ENCODE measurements at places on chromosomes 5 and 9.

DNA sequence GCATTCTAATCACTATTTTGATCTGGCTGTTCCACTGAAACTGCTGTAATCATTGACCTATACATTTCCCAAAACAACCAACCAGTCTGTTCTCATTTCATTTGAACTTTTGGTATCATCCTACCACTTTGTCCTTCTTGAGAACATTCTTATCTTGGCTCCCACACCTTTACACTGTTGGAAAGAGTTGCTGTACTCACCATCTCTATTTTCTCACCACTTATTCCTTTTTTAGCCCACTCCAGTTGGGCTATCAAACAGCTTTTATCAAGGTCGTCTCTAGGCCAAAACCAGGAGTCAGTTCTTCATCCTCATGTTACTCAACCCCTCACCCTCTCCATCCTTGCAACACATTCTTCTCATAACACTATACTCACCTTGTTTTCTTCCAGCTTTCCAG lies 170.1 kb downstream of the KDM4C start:
- no peak for DNase-seq

- no peak for DNase-seq
Measured at GRCh38 chr5:111211341-111211740, 12.8 kb upstream of the CAMK4 start.

DNA sequence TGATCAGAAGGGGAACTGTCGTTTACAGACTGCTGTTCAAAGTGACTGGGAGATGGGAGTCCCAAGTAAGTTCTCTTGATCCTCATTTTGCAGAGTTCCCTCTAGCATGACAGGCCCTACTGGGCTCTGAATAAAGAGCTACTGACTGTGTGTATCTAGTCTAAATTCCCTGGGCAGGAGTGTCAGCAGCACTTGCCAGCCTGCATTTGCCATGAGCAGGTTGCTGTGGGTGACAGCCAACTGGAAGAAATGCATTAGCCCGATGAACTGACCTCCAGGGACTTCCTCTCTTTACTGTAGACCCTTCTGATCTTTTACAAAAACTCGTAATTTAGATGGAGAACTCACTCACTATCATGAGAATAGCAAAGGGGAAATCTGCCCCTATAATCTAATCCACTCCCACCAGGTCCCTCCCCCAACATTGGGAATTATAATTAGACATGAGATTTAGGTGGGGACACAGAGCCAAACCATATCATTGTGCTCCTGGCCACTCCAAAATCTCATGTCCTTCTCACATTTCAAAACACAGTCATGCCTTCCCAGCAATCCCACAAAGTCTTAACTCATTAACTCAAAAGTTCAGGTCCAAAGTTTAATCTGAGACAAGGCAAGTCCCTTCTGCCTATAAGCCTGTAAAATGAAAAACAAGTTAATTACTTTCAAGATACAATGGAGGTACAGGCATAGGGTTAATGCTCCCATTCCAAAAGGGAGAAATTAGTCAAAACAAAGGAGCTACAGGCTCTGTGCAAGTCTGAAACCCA lies 78.9 kb upstream of the CXCL14 start:
- DNase-seq: no peak

DNA sequence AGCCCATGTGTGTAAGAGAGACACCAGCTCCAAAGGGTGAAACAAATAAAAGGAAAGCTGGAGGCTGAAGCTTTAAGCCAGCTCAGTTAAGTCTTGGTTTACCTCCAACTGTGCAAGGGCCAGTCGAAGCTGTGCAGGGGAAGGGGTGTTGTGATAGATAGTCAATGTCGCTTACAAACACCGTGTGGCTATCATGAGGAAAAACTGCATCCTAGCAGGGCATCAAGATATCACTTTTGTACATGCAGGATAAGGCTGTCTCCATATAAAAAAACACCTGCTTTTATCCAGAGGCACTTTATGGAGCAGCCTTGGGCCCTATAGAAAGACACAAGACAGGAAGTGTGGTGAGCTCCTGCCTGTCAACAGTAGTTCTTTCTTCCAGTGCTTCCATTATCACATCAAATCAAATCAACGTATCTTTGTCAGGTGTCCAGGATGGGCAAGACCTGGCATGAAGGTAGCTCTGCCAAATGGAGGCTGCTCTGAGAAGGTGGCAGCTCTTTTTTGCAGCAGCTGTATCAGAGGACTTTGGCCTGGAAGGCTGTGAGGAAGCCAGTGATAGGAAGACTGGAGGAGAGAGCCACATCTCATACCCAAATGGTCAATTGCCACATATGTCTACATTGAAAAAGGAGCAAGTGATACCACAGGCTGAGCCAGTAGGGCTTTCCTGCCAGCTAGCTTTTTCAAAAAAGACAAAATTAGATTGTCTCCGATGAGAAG lies 29.3 kb upstream of the SELENOP start:
- no peak for DNase-seq

DNA sequence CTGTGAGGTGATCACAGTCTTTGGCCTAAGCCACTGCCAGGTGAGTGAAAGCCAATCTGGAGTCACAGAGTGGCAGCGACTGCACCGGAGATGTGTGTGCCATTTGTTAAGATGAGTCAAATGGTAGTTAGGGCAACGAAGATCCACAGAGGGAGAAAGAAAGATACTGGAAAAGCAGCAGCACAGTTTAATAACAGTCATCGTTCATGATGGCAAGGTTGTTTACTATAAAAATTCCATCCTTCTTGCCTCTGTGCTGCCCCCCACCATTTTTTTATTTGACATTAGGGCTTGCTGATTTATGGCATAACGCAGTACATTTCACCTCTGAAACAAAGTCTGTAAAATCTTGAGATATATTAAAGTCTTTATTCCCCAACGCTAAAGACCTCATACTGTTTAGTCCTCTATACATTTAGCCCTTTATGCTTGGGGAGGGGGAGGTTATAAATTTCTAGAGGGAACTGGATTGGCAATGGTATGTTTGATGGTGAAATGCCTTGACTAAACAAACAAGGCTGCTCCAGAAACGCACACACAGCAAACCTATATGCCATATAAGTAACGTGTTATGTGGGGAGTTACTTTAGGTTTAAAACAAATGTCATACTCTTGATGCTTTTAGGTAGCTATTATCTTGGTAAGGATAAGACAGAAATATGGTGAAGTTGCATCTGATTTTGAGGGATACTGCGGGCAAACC lies 55.8 kb upstream of the ABL1 start:
- DNase-seq: no peak

GRCh38 chr5:5886812-5887486 lies 464.5 kb downstream of the ICE1 start:
- DNase-seq: no peak

- DNase-seq: no peak
Measured at GRCh38 chr9:94903961-94904421, 177.5 kb downstream of the AOPEP start.

DNA sequence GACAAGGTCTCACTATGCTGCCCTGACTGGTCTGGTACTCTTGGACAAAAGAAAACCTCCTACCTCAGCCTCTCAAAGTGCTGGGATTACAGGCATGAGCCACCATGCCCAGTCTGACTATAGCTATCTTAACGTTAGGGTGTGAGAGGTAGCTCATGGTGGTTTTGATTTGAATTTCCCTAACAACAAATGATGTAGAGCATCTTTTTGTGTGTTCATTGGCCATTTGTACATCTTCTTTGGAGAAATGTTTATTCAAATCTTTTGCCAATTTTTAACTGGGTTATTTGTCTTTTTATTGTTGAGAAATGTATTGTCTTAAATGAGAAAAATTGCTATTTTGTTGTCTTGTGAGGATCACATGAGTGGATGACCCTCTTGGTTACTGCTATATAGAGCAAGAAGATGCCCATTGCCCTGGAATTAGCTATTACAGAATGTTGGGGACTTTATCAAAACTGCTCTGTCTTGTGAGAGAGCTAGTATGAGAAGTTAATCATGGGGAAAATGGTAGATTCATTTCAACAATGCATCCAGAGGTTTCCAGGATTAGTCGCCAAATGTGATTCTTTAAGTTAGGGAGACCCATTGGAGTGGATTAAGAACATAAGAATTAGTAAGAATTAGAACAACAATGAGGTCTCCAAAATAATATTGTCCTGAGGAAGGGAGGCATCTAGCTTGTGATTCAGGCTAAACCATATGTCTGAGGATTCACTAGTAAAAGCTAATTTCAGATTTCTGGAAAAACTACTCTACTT lies 124.3 kb upstream of the MOCS2 start:
- no peak for DNase-seq

DNA sequence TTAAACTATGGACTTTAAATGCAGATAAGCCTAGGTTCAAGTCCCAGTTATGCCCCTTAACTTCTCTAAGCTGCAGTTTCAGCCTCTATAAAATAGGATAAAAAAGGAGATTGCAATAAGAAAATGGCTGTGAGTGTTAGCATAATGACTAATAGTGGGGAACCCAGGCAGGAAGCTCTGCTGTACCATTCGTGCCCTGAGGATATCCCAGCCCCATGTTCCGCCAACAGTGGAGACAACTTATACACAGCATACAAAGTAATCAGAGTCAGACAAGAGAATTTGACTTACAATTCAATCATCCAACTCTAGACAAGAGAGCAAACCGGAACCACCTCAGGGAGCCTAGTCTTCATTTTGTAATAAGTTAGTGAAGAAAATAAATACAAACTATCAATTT lies 141.5 kb upstream of the FSTL4 start:
- DNase-seq: no peak

DNA sequence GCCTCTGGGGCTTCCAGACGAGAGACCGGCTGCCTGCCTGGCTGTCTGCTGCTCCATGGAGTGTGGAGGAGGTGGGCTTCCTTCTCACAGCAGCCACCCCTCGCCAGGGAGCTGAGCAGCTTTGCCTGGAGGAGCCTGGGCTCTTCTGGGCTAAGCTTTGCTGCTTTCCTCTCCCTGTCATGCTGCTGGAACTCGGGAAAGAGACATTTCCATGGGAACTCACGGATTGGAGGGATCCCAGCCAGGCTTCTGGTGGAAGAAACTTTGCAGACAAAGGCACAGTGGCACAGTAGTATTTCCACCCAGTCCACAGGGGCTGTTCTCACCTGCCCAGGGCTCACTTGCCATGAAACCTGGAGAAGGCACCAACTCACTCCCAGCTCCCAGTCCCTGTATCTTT lies 5.6 kb upstream of the NTNG2 start:
- DNase-seq: no peak

DNA sequence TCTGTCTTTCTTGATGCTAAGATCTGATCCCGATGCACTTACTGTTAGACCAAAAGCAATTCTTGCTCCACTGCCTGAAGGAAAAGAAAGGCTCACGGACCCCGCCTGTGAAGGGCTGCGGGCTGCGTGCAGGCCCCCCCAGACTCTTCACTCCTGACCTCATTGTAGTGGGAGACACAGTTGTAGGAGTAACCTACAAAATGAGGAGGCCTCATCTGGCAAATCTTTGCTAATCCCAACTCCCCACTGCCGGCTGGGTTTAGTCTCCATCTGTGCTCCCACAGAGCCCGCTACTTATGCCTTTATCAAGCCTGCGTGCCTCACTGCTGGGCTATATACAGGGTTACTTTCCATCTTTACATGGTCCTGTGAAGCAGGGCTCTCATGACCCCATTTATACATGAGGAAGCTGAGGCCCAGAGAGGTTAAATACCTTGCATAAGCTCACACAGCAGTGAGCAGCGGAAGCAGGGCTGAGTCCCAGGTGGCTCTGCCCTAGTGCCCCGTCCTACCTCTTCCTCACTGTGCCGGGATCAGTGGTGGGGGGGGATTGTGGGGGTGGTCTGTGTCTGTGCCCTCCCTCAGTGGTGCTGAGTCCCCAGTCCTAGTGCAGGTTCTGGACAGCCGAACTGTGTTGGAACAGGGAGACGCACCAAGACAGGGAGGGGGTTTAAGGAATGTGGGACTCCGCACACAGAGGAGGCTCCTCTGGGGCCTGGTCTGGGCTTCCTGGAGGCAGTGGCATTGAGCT lies 43.9 kb upstream of the RNF130 start:
- DNase-seq: no peak

DNA sequence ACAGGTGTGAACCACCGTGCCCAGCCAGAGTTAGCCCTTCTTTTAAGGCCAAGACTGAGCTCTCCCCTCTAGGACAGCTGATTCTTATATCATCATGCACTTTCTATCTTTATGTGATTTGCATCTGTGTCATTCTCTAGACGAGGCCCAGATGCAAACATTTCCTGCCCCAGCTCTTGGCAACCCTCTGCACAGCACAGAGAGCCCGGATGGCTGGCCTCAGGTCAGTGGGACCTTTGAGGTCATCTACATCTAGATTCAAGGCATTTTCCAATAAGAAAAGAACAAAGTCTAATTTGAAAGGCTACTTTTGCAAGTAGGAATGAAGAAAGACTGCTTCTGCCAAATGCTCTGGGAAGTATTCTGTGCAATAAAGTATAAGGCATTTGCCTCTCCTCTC lies 109.0 kb upstream of the DAB2 start:
- DNase-seq: no peak

- no peak for DNase-seq
Measured at GRCh38 chr5:155150012-155150411, 136.5 kb downstream of the KIF4B start.

DNA sequence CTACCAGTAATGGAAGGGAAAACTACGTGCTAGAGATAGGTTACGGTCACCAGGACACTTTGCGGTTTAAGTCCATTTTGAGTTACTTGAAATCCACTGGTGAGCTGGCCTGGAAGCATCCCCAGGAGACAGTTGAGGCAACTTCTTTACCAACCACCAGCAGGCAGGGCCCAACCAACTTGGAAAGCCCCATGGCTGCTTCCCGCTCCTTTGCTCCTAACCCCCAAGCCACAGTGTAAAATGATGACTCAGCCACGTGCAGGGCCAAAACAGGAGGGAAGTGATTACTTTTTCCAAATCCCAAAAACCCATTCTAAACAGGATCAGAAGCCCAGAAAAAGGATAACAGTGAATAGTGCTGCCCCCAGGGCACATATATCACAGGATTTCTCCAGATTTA lies 87.4 kb downstream of the PAX5 start:
- DNase-seq: no peak

DNA sequence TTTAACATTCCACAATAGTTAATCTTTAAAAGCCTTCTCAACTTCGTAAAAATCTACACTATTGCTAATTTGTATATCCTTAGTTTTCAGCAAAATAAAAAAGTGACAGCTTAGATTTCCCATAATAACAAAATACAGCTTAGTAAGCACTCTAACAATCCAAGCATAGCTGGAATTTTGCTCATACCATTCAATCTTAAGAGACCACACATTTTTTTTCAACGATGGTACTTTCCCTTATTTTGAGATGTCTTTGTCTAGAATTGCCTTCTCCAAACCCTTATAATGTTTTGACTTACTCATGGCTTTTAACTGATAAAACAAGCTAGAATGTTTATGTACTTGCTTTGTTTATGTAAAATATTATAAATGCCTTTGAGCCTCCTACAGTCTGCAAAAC lies 65.6 kb downstream of the HOMER1 start:
- DNase-seq: no peak

- DNase-seq: no peak
Measured at GRCh38 chr9:92094655-92095054, 20.6 kb downstream of the SPTLC1 start.

DNA sequence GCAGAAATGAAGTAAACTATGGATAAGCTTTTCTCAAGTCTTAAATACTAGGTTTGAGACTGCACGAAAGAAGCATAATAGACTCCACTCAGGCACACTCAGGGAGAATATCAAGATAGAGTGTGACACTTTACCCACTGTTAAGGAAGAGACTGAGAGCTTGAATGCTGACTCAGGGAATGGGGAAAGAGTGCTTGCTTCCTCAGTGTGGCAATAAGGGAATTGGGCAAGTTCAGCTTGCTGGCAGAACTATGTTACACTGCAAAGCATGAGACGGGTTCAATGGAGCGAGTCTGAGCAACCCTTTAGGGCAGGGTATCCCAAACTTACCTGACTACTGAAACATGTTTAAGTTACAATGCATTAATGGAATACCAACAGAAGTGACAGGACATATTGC lies 237.7 kb upstream of the MEF2C start:
- DNase-seq: no peak

- DNase-seq: no peak
Measured at GRCh38 chr5:170611449-170612090, 107.8 kb downstream of the KCNIP1 start.

Measured in COLO829 (cell line).